ENCODE measurements at places on chromosomes 2 and 18.
A peak's percentile ranks its signal among the peaks of the same experiment; 100 is the strongest.

- DNase-seq, result no peak
These were observed 422.1 kb upstream of the SETBP1 start for GRCh38 chr18:44258576-44258975.

DNA sequence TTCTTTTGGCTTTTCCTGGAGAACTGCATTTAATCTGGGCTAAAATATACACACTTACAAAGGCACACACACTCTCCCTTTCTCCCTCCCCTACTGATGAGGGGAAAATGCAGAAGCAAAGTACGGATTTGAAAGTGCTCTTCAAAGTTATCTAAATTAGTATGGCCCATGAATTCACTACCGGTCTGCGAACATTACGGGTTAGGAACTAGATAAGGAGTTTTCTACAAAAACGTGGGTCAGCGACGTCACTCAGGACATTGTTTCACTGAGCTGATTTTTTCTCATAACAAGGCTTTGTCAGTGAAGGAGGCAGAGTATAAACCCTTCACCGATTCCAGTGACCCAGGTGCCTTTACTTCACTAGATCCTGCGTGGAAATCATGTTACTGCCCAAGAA, 47.3 kb downstream of the COA5 start:
- no peak for DNase-seq

DNA sequence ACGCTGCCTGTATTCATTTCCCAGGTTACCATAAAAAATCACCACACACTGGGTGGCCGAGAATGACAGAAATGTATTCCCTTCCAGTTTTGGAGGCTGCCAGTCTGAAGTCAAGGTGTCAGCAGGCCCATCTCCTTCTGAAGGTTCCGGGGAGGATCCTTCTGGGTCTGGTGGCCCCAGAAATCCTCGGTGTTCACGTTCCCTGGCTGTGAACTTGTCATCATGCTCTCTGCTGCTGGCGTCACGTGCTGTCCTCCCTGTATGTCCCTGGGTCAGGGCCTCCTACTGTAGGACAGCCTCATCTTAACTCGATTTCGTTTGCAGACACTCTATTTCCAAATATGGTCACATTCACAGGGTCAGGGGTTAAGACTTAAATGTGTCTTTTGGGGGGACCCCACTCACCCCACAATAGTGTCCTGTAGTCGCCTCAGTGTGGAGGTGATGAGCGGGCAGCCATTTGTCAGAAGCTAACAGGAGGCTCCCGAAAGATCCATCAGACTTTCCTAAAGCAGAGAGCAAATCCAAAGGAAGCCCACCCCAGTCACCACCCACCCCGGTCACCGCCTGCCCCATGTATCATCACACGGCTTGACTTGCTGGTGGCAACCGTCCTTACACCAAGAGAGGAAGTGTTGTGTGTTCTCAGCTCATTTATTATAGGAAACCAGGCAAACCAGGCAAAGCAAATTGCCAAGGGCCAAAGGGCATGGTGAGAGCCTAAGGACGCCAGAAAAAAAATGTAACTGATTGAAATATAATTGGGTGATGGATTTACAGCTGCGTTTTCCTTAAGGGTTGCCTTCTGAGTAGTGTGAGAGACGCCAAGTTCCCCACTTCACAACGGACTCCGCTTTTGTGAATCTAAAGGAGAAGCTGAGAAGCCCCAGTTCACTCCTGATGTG, 148.8 kb upstream of the ZNF236 start:
- no peak for DNase-seq

DNA sequence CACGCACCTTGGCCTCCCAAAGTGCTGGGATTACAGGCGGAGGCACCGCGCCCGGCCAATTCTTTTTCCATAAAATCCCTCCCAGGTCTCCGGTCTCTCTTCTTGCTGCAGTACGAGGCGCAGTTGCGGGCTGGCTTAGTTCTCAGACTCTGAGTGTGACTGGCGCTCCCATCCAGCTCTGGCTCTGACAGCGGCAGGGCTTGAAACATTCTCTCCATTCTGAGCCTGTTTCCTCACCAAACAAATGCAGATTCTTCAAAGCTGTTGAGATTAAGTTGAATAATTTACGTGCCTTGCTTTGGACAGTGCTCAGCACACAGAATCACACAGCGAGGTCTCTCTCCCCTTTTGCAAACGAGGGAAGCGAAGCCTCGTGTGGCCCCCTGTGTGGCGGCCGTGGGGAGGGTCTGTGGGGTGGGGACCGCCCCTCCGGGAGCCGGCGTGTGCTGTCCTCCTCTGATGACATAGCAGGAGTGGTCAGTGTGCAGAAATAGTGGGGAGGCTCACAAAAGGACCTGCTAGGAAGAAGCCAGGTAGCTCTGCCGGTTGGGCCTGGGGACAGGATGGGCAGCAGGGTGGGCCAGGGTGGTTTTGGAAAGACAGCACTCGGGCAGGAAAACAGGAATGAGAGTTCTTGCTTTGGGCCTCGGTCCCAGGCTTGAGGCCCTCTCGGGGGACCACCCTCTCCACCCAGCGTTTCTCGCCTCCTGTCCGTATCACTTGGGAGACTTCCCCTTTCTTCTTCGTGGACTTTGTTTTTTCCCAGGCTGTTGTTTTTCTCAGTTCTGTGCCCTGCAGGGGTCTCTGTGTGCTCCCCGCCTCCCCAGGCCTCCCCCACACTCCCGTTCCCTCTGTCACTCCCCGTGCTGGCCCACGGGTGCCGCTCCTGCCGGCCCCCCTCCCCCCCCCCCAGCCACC, 75.0 kb downstream of the KCNG2 start:
- DNase-seq, result no peak

GRCh38 chr2:130314377-130314776, 28.3 kb upstream of the IMP4 start:
- DNase-seq, result no peak

- no peak for DNase-seq
These were observed 59.2 kb downstream of the RPL37A start for GRCh38 chr2:216557820-216558219.

DNA sequence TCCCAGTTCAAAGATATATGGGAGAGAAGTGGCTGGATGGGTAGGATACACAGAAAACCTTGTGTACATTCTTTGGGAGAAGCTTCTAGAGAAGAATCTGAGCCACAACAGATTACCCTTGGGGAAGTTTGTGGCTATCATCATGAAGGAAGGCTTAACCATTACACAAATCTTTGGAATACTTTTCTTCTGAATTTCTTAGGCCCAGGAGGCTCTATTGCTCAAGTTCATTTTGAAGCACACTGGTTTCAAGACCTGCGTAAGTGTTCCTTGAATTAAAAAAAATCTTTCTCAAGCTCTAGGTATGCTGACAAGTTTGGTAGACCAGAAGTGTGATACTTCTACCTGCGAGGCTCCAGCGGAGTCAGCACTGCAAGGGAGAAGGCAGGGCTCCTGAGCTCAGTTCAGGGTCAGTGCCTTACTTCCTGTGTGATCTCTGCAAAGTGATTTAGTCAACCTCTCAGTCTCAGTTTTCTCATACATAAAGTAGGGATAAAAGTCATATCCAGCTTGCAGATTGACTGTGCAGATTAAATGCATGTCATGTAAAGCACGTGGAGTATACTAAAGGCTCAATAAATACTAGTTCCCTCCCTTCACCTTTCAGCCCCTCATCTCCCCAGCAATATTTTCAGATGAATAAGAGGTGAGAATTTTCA, 438.6 kb downstream of the DLGAP1 start:
- DNase-seq, result no peak

DNA sequence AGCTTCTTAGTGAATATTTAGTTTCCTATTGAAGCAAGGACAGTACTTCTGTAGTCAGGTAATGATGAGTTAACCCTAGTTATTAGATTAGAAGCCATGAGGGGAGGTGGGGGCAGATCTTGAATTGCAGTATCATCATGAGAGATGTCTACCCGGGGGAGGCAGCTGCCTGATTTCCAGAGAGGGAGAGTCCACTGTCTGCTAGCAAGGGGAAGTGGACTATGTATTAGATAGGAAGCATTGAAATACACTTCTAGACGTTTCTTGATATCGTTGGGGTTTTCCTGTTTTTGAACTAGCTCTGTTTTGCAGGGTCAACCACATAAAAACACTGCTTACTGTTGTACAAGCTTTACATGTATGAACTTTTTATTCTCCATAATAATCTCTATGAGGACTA, 38.8 kb downstream of the APLF start:
- DNase-seq, result peak; percentile 22

- DNase-seq, result peak; percentile 54
These were observed 592 bp downstream of the ME2 start for GRCh38 chr18:50879302-50880118.

DNA sequence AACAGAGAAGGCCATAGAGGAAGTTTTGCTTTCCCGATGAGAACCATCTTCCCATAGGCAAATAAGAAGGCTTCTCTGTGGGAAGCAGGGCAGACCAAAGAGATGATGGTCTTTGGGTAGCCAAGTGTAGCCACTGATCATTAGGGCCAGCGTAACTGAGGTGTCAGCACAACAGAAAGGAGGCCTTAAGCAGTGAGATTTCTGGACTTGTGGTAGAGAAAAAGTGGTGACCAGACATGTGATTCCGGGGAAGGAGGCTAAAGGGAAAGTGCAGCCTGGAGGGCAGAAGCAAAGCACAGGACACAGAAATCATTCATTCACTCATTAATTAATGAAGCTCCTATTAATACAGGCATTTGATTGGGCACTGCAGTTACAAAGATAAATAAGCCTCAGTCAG, 15.4 kb downstream of the EVA1A start:
- no peak for DNase-seq

DNA sequence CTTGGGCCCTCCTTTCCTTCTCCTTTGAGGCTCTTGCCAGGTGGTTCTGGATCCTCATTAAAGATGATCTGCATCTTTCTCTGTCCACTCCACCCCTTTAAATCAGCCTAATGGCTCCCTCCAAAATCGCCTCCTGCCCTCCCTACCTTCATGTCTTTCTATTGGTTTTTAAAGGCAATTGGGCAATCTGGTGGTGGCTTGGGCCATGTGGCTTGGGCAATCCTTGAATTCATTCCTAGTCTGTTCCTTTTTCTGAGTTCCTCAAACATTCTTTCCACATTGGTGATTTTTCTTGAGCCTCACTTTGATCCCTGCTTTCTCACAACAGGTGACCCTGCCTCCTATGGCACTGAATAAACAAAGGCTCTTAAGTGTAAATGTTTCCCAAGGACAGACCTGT, 266.2 kb upstream of the REV1 start:
- no peak for DNase-seq

DNA sequence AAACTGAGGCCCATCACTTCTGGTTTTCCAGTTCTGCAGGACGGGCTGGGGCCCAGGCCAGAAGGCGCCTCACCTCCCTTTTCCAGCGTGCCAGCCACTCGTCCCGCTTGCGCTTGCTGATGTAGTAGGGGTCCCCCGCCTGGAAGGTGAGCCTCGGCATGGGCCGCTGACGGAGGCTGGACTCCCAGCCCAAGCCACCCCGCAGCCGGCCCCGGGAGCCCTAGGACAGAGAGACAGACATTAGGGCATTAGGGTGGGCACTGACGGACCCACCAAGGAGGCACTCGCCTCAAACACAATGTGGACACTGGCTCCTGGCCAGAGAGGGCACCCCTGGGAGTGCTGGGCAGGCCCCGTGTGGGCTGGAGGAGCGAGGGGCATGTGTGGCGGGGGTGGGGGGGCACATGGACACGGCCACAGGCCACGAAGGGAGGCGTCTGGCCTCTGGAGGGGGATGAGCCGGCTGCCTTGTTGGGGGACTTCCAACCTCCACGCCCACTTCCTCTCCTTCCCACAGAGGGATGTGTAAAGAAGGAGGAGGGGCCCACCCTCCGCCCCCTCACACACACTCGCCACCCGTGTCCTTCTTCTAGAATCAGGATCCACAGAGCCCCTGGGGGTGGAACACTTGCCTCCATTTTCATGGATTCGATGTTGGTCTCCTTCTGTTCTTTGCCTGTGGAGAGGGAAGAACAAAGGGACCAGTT, 66.7 kb downstream of the DNMT3A start:
- peak; percentile 43 for DNase-seq

DNA sequence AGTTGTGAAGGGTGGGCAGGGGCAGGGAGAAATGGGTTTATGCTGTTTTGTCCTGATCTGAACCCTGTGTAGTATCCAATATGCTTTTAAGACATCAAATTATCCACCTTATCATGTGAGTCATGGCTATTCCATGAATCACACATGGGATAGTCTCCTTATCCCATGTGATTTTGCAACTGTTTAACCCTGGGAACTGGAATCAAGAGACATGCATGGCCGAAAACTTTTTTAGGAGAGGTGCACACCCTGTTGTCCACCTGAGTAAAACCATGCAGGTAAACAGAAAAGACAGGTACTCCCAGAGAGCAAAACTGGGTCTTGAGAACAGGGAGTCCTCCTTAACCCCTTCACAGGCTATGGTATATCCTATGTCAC, 490.6 kb upstream of the HS6ST1 start:
- DNase-seq, result no peak

DNA sequence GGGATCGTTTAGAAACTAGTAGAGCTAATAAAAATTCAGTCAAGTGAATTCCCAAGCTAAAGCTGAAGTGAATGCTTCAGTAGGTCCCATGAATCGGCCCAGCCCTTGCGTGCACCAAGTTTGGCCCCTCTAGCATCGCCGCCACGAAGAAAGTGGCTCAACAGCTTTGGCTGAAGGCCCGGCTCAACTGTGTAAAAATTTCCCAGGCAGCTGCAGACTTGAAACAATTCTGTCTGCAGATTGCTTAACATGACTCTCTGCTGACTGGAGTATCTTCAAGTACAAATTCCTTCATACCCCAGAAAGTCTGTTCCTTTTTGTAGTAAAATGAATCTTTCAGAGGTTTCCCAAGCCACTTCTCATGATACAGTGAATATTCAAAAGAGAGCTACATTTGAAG, 32.7 kb downstream of the ALMS1 start:
- no peak for DNase-seq

Data from CD4-positive, alpha-beta memory T cell (primary cell).